ENCODE measurements at places on chromosomes 12 and 14. TPM values are rescaled to one million over a fixed set of nuclear protein-coding genes. Genes with fewer than 3 reads are reported as not detected.

- H3K4me1 ChIP-seq, result no peaks in the 10 kb centered on the region
- H3K36me3 ChIP-seq, result peaks cover 6% of the 10 kb centered on the region
- no peak overlapping the region for H3K4me3 ChIP-seq
- H3K27me3 ChIP-seq, result no peaks in the 10 kb centered on the region
- no peak for DNase-seq
These were observed 154.4 kb downstream of the TTC7B start for GRCh38 chr14:90661866-90662265.

GRCh38 chr12:10082117-10082874 is 16.5 kb downstream of the CLEC1A start:
- no peak for DNase-seq
- no peaks in the 10 kb centered on the region for H3K36me3 ChIP-seq
- H3K27me3 ChIP-seq, result no peaks in the 10 kb centered on the region
- peaks cover 3% of the 10 kb centered on the region for H3K4me1 ChIP-seq
- no peak overlapping the region for H3K4me3 ChIP-seq

DNA sequence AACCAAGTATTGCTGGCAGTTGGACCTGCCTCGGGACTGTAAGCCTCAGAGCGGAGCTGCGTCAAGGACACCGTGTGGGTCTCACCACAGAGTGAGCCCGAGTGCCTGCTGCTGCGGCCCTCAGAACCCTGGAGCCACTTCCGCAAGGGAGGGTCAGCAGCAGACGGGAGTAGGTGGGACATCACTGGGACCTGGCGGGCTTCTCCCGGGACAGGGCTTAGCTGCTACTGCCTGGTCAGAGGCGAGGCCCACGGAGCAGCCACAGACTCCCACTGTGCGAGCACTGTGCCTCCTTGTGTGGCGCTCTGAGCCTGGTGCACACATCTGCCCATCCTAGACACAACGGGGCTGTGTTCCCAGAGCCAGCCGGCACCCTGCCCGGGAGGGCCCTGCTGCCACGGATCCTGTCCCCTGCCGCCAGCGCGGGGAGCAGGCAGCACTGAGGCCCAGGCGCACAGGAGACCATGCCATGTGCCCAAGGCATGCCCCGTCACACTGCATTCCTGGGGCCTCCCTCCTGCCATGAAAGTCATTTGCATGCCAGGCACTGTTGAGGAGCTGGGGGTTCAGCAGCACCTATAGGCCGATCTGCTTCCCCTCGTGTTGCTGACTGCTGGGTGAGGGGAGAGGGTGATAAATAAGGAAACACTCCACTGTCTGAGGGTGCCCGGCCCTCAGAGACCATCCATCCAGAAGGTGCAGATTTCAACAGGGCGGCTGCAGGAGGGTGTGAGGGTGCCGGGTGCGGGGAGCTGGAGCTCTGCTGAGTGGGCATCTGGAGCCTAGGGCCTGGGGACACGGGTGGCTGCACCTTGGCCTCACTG is 10.0 kb downstream of the HIP1R start:
- no peaks in the 10 kb centered on the region for H3K27me3 ChIP-seq
- peak; percentile 77 for DNase-seq
- H3K4me3 ChIP-seq, result no peak overlapping the region
- peak overlapping the region; percentile 8 for H3K27ac ChIP-seq

DNA sequence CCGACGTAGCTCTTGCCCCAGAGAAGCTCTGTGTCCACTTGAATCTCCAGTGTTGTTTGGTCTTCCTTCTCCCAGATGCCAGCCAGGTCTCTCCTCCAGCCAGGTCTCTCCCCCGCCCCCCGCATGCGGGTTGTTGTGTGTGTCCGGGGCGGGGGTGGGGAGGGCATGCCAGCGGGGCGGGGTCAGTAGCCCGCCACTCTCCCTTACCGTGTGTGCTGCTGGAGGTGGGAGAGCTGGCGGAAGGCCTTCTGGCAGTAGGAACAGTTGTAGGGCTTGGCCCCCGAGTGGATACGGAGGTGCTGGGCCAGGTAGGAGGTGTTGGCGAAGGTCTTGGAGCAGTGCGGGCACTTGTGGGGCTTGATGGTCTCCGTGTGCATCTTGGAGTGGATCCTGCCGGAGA is 9.2 kb upstream of the ING4 start:
- no peak overlapping the region for H3K4me3 ChIP-seq
- peaks cover 100% of the 10 kb centered on the region for H3K36me3 ChIP-seq
- no peaks in the 10 kb centered on the region for H3K4me1 ChIP-seq
- no peaks in the 10 kb centered on the region for H3K27me3 ChIP-seq
- DNase-seq, result no peak

- H3K36me3 ChIP-seq, result peaks cover 55% of the 10 kb centered on the region
- H3K27ac ChIP-seq, result no peak overlapping the region
- DNase-seq, result no peak
- H3K4me3 ChIP-seq, result no peak overlapping the region
- no peaks in the 10 kb centered on the region for H3K4me1 ChIP-seq
These were observed 31.6 kb downstream of the TULP3 start for GRCh38 chr12:2922329-2922728.

DNA sequence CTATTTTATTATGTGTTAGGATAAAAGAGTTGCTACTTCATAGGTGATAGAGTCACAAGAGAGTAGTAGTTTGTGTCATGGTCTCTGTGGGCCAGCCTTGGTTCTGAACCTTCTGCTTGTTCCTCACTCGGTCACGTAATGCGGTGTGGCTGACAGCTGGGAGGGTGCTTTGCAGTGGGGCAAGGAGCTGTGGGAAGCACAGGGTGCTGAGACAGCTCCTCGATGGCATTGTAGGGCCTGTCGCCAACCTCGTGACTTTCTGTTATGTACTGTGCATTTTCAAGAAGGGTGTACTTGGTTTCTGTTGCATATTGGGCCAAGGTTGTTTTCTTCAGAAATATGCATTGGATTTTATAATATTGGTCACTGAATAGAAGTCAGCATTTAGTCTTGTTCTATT is 61.3 kb upstream of the RD3L start:
- H3K4me3 ChIP-seq, result no peak overlapping the region
- no peaks in the 10 kb centered on the region for H3K36me3 ChIP-seq
- H3K27me3 ChIP-seq, result peaks cover 2% of the 10 kb centered on the region
- no peak overlapping the region for H3K27ac ChIP-seq

- H3K4me1 ChIP-seq, result peaks cover 5% of the 10 kb centered on the region
- DNase-seq, result no peak
- no peak overlapping the region for H3K27ac ChIP-seq
- peaks cover 13% of the 10 kb centered on the region for H3K36me3 ChIP-seq
These were observed 12.9 kb downstream of the C14orf93 start for GRCh38 chr14:22996768-22997654.

- peaks cover 10% of the 10 kb centered on the region for H3K4me1 ChIP-seq
- no peak overlapping the region for H3K4me3 ChIP-seq
- H3K27ac ChIP-seq, result no peak overlapping the region
These were observed 62.9 kb upstream of the EEA1 start for GRCh38 chr12:92992041-92992440.

- no peaks in the 10 kb centered on the region for H3K4me1 ChIP-seq
- no peak overlapping the region for H3K4me3 ChIP-seq
- no peak overlapping the region for H3K27ac ChIP-seq
- peaks cover 2% of the 10 kb centered on the region for H3K27me3 ChIP-seq
- H3K36me3 ChIP-seq, result no peaks in the 10 kb centered on the region
These were observed 305.4 kb downstream of the DPF3 start for GRCh38 chr14:72588521-72588920.

GRCh38 chr12:52741375-52742195 is 35.6 kb downstream of the KRT76 start:
- H3K4me3 ChIP-seq, result no peak overlapping the region
- no peaks in the 10 kb centered on the region for H3K36me3 ChIP-seq
- peaks cover 19% of the 10 kb centered on the region for H3K27me3 ChIP-seq
- no peaks in the 10 kb centered on the region for H3K4me1 ChIP-seq
- DNase-seq, result no peak

- peaks cover 8% of the 10 kb centered on the region for H3K36me3 ChIP-seq
- DNase-seq, result no peak
- peak overlapping the region; percentile 4 for H3K4me3 ChIP-seq
- H3K27ac ChIP-seq, result peak overlapping the region; percentile 63
- no peaks in the 10 kb centered on the region for H3K27me3 ChIP-seq
- H3K4me1 ChIP-seq, result peaks cover 100% of the 10 kb centered on the region
These were observed 10.0 kb downstream of the EMP1 start for GRCh38 chr12:13206560-13206897.

- no peak for DNase-seq
- H3K4me1 ChIP-seq, result no peaks in the 10 kb centered on the region
- no peak overlapping the region for H3K27ac ChIP-seq
- no peaks in the 10 kb centered on the region for H3K36me3 ChIP-seq
These were observed 439.6 kb upstream of the CCDC196 start for GRCh38 chr14:66046591-66046990.

- no peaks in the 10 kb centered on the region for H3K27me3 ChIP-seq
- peaks cover 6% of the 10 kb centered on the region for H3K4me1 ChIP-seq
- peaks cover 6% of the 10 kb centered on the region for H3K36me3 ChIP-seq
- no peak overlapping the region for H3K4me3 ChIP-seq
- DNase-seq, result no peak
- no peak overlapping the region for H3K27ac ChIP-seq
These were observed 33.0 kb upstream of the TSPAN9 start for GRCh38 chr12:3044141-3044630.

DNA sequence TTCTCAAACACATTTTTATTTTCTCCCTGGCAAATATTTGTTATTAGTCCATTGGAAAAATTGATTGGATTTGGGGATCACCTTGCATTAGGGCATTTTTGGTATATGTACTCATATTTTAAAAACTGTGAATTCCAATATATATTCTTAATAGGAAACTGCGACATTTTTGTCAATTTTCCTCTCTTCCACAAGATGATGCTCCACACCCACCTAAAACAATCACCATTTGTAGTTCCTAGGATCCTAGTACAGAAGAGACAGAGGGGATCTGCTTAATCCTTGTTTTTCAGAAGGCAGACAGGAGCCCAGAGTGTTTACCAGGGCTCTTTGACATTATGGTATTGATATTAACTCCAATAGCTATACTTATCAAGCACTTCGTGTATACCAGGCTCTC is 22.8 kb upstream of the OASL start:
- H3K4me3 ChIP-seq, result no peak overlapping the region
- H3K4me1 ChIP-seq, result peaks cover 16% of the 10 kb centered on the region

DNA sequence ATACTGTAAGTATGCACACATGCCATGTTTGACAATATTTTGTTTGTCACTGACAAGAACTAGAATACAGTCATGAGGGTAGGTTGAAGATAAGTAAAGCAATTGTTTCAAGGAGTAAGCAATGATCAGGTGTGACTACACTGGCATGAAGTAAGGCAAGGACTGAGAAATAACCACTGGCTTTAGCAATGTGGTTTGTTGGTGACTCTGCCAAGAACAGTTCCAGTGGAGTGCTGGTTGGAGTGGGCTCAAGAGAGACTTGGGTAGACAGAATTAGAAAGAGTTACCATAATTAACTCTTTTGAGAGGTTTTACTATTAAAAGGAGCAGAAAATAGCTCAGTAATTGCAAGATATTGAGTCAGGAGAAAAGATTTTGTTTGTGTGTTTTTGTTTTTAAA is 129.6 kb downstream of the GTF2A1 start:
- H3K4me1 ChIP-seq, result no peaks in the 10 kb centered on the region
- no peak for DNase-seq
- H3K36me3 ChIP-seq, result no peaks in the 10 kb centered on the region
- H3K27ac ChIP-seq, result no peak overlapping the region
- H3K4me3 ChIP-seq, result no peak overlapping the region

GRCh38 chr12:110943373-110943772 is 23.0 kb upstream of the MYL2 start:
- no peaks in the 10 kb centered on the region for H3K4me1 ChIP-seq
- no peak for DNase-seq
- no peak overlapping the region for H3K27ac ChIP-seq
- H3K36me3 ChIP-seq, result no peaks in the 10 kb centered on the region
- H3K27me3 ChIP-seq, result peaks cover 21% of the 10 kb centered on the region
- H3K4me3 ChIP-seq, result no peak overlapping the region

DNA sequence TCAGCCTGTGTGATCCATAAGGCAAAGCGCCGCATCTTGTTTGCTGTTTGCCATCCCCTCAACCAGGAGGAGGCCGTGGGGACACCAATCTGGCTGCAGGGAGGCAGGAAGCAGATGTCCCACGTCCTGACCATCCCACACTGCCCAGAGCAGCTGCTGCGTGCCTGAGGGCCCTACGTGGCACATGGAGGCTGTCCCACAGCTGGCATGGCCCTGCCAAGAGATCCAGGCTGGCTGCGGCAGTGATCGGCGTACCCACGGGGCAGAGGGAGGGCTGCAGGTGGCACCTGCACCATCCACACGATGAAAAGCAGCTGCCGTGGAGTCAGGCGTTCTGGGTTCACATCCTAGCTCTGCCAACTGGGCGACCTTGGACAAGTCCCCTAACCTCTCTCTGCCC is 42.0 kb downstream of the NCOR2 start:
- peaks cover 73% of the 10 kb centered on the region for H3K4me1 ChIP-seq
- no peak overlapping the region for H3K4me3 ChIP-seq
- H3K36me3 ChIP-seq, result no peaks in the 10 kb centered on the region
- no peak overlapping the region for H3K27ac ChIP-seq
- DNase-seq, result peak; percentile 66
- H3K27me3 ChIP-seq, result no peaks in the 10 kb centered on the region

DNA sequence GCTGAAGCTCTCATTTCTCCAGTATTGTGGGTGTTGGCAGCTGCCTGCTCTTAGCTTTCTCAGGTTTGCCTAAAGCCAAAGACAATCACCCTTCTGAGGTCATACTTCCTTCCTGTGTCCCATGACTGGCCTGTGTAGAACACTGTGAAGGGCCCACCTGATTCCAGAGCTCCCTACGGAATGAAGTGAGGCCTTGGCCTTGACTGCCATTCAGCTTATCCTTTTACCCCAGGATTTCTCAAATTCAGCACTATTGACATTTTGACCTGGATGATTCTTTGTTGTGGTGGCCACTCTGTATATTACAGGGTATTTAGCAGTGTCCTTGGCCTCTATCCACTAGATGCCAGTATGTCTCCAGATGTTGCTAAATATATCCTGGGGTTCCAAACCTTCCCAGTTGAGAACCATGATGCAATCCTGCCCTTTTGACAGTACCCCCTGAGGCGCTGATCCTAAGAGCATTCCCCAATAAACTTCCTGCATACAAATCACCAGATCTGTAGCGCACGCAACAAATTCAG is 112.3 kb upstream of the KRR1 start:
- H3K4me3 ChIP-seq, result no peak overlapping the region
- H3K27ac ChIP-seq, result no peak overlapping the region
- H3K36me3 ChIP-seq, result no peaks in the 10 kb centered on the region
- H3K4me1 ChIP-seq, result no peaks in the 10 kb centered on the region
- H3K27me3 ChIP-seq, result no peaks in the 10 kb centered on the region
- no peak for DNase-seq

DNA sequence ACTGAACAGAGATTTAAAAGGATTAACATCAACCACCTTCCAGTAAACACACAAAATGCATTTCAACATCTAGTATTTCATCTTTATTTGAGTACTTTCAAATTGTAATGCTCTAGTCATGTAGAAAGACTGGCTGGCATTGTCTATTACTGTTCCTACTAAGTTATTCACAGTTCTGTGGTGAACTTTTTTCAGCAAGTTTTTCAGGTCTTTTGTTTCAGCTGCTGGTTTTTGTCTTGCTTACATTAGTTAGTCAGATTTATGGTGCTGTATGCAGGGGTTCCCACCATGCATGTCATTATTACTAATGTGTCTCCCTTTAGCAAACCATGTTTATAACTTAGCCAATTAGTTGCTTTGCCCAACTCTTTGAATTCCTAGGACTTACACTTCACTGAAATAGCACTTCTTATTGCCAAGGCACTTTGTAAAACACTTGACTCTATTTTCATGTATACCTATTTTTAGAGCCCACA is 253.4 kb upstream of the KITLG start:
- H3K36me3 ChIP-seq, result no peaks in the 10 kb centered on the region
- H3K27me3 ChIP-seq, result no peaks in the 10 kb centered on the region
- no peak overlapping the region for H3K27ac ChIP-seq
- no peaks in the 10 kb centered on the region for H3K4me1 ChIP-seq
- no peak for DNase-seq

Gene RNU4-1
- not detected for total RNA-seq

Gene KCNMB4
- 4.9 TPM for total RNA-seq

Gene CLEC12A
- not detected for total RNA-seq

Gene SGPP1
- 5.4 TPM for total RNA-seq

Gene LRTM2
- not detected for total RNA-seq

Gene LBHD2
- not detected for total RNA-seq

Measured in suprapubic skin (tissue), 4 donors.